ENCODE measurements at places on chromosomes 11 and 22.

GRCh38 chr11:58451585-58451984 lies 9.5 kb upstream of the OR5B12 start:
- no peak for DNase-seq

- DNase-seq: no peak
Observed at GRCh38 chr11:106331176-106331575, 253.7 kb downstream of the AASDHPPT start.

DNA sequence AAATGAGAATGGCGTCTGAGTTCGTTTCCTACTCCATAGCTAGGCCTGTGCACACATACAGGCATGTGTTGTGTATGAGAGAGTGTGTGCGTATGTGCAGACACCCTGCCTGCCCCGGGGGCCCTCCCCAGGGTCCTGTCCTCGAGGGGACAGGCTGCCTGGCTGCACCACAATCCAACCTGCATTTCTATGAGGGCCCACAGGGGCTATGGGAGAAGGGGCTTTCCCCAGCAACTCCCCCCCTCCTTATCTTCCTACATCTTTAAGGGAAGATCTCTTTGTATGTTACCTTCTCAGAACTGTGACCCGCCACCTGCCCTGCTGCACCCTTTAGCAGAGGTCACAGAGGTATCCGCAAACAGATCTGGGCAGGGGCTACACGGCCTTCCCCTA lies 14.9 kb downstream of the ADORA2A start:
- no peak for DNase-seq

DNA sequence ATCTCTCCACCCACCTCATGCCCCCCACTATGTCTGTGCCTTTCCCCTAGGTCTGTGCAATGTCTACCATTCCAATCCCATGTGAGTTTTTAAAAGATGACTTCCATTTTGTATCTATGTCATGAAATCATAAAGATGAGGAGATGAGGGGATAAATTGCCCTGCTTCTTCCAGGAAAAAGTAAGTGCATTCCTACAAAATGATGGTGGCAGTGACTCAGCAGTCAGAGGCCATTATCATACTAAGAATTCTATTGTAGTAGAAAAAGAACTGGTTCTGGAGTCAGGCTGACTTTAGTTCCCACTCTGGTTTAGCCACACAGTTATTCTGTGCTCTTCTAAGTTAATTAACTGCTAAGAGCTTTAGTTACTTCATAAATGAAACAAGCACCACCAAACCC lies 89.6 kb upstream of the API5 start:
- no peak for DNase-seq

- DNase-seq: no peak
Observed at GRCh38 chr11:74636630-74637184, 44.3 kb downstream of the POLD3 start.

DNA sequence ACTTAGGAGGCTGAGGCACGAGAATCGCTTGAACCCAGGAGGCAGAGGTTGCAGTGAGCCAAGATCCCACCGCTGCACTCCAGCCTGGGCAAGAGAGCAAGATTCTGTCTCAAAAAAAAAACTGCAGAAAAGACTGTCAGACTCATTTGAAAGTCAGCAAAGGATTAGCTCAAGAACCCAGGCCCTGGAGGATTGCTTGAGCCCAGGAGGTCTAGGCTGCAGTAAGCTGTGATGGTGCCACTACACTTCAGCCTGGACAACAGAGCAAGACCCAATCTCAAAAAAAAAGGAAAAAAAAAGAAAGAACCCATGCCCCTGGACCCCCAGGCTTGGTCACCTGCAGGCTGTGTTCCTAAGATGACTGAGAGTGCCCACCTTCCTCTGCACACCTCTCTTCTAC lies 16.2 kb downstream of the LIF start:
- DNase-seq: no peak

- DNase-seq: no peak
Observed at GRCh38 chr22:50260434-50260800, 1.1 kb downstream of the MAPK12 start.

DNA sequence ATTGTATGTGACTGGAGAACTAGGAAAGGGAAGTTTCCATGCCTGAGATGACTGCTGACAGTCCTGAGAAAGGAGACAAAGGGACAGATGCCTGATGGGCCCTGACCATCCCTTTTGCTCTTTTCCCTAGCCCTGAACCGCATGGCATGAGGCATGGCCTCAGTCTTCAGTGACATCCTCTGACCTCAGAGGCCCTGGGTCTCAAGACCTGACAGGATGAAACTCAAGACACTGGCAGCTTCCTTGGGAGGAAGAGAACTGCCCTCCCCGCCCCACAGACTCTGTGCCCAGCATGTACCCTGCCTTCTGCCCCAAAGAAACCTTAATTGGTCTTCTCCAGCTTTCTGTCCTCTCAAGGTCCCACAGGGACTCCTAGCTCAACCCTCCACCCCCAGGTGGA lies 444.1 kb downstream of the SOX6 start:
- DNase-seq: no peak

GRCh38 chr11:67564230-67564629 lies 19.4 kb upstream of the GSTP1 start:
- DNase-seq: no peak

DNA sequence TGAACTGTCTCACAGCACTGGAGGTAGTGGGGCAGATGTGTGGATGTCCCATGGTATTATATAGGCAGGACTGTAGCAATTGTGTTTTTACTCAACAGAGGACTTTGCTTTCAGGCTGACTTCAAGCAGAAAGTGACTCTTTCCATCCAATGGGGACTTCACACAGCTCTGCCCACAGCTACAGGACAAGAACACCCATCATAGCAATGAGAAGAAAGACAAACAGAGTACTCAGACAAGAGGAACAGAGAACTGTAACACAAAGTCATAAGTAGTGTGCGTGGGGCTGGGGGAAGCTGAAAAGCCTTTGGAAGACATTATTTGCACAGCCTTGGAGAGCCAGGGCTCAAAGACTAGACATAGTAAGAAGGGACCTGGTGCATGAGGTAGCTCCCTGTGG lies 70.3 kb downstream of the CCDC81 start:
- DNase-seq: no peak

DNA sequence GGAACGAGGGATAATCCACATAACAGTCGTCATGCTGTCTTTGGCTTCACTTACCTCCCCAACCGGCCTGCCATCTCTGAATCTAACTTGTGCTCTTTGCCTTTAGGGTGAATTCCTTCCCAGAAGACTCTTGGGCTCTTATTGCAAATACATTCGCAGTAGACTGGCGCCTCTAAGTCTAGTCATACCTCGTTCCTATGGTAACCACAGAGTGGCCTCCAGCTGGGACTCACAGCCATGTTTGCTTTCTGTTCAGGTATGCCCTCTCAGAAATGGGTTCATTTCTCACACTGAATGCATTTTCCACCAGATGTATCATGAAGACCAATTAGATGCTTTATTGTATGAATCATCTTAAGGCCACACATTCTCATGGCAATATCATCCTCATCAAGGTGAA lies 112.7 kb downstream of the FAR1 start:
- no peak for DNase-seq

DNA sequence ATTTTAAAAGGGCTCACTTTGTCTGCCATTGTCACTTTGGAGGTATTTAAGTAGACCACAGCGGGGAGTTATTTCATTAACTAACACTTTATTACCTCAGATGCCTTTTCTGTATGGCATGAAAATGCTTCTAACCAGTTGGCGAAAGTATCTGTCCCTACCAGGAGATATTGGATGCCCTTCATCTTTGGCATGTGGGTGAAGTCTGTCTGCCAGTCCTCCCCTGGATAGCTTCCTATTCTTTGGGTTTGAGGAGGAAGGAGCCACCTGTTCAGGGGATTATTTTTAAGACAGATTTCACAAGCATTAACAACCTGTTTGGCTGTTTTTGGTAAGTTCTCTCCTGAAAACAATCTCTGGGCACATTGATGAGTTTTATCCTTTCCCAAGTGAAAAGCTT lies 17.1 kb downstream of the MS4A6E start:
- no peak for DNase-seq

- no peak for DNase-seq
Observed at GRCh38 chr11:108994887-108995286, 330.0 kb downstream of the DDX10 start.

DNA sequence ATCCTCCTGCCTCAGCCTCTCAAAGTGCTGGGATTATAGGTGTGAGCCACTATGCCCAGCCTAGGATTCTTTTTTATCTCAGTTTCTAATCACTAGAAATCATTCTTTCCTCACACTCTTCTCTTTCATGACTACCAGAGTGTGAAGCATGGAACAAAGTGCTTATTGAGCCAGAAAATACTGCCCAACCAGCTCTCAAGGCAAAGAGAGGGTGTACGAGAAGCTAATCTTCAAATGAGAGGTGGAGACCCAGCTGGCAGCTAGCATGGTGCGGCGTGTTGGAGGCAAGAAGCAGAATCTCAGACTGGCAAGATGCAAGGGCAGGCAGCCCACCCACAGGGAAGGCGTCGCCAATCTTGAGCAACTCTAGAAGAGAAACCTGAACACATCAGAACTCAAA lies 41.1 kb upstream of the ME3 start:
- no peak for DNase-seq

- no peak for DNase-seq
Observed at GRCh38 chr22:38485783-38486182, 17.9 kb downstream of the KDELR3 start.

DNA sequence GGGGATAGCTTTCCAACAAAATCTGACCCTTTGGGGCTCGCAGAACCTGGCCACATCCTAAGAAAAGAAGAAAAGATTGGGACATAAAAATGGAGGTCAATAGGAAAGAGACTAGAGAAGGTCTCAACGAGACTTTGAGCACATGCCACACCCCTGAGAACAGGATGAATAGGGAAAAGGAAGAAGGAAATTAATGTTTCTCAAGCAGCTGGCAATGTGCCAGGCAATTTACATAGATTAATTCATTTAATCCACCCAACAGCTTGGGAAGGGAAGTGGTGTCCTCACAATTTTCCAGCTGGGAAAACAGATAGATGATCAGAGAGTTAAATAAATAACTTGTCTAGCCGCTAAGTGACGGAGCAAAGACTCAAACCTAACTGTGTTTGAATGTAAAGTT lies 50.7 kb downstream of the PAMR1 start:
- DNase-seq: no peak

GRCh38 chr11:63998558-63999348 lies 12.5 kb downstream of the OTUB1 start:
- no peak for DNase-seq

- DNase-seq: no peak
Observed at GRCh38 chr11:124798991-124799347, 1.2 kb downstream of the MSANTD2 start.

- no peak for DNase-seq
Observed at GRCh38 chr11:24453129-24453718, 43.6 kb upstream of the LUZP2 start.

DNA sequence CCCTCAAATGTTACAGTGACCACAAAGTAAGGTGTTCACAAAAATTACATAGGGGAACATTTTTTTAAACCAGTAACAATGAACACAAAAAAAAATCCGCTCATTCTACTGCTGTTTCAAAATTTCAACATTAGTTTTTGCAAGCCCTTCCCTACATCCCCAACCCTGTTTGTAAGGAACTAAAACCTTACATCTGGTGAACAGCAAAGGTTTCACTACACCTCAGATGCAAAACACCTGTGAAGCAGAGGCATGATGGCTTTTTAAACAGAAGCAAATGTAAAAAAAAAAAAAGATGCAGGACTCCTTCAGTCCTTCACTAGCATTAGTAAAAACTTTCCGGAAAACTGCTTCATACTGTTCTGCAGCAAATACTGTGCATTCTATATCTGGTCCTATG lies 50.0 kb upstream of the API5 start:
- no peak for DNase-seq

DNA sequence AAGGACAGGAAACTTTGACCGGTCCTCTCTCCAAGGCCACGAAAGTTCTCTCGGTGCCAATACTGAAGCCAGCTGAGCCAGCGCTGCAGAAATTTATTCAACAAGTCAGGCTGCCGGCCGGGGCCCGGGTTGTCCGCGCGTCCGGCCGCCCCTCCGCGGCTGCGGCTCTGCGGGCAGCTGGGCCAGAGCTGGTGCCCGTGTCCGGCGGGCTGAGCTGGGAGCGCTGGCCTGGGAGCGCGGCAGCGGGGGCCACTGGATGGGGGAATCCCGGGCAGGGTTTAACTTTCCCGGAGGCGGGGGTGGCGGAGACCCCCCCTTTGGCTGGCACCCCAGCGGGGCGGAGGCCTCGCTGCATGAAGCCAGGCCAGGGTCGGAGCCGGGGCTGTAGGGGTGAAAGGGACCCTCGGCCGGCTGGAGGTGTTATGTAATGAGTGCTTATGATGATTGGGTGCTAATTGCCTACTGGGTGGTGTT lies 12.3 kb upstream of the CACNA1I start:
- DNase-seq: no peak

- DNase-seq: no peak
Observed at GRCh38 chr11:125262194-125262829, 97.8 kb downstream of the PKNOX2 start.

GRCh38 chr11:26522912-26523610 lies 49.0 kb downstream of the MUC15 start:
- no peak for DNase-seq

DNA sequence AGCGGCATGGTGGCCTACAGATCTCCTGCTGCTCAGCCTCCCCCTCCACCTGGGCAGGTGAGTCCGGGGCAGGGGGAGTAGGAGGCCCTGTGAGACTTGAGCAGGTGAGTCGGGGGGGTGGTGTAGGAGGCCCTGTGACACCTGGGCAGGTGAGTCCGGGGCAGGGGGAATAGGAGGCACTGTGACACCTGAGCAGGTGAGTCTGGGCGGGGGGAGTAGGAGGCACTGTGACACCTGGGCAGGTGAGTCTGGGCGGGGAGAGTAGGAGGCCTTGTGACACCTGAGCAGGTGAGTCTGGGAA lies 299.3 kb downstream of the BRD1 start:
- DNase-seq: no peak

- no peak for DNase-seq
Observed at GRCh38 chr11:122874991-122875390, 7.6 kb upstream of the JHY start.

GRCh38 chr22:20235389-20235991 lies 32.6 kb downstream of the RTN4R start:
- DNase-seq: no peak

GRCh38 chr11:61034704-61035525 lies 63.4 kb downstream of the CD6 start:
- DNase-seq: no peak

- no peak for DNase-seq
Observed at GRCh38 chr11:6455070-6455469, 14.3 kb upstream of the HPX start.

- no peak for DNase-seq
Observed at GRCh38 chr11:70740488-70740851, 342.1 kb downstream of the CTTN start.

GRCh38 chr11:36014898-36015665 lies 71.2 kb downstream of the LDLRAD3 start:
- DNase-seq: no peak

GRCh38 chr11:68687311-68687710 lies 3.0 kb downstream of the GAL start:
- no peak for DNase-seq

- no peak for DNase-seq
Observed at GRCh38 chr22:20234760-20235388, 33.2 kb downstream of the RTN4R start.

GRCh38 chr11:13335319-13335718 lies 57.7 kb downstream of the BMAL1 start:
- peak; percentile 53 for DNase-seq

GRCh38 chr11:87575088-87575487 lies 537.4 kb downstream of the TMEM135 start:
- no peak for DNase-seq

- DNase-seq: no peak
Observed at GRCh38 chr11:57476757-57477506, 16.6 kb downstream of the RTN4RL2 start.

Measured in CD4-positive, alpha-beta T cell (primary cell).